ENCODE measurements at places on chromosomes 5 and 9.

GRCh38 chr5:87081511-87082372, 185.9 kb upstream of the RASA1 start:
- DNase-seq: peak; percentile 69

- no peak for DNase-seq
These were observed 28.7 kb downstream of the PCSK1 start for GRCh38 chr5:96404191-96404867.

- no peak for DNase-seq
These were observed 44.9 kb upstream of the RAPGEF6 start for GRCh38 chr5:131679911-131680310.

DNA sequence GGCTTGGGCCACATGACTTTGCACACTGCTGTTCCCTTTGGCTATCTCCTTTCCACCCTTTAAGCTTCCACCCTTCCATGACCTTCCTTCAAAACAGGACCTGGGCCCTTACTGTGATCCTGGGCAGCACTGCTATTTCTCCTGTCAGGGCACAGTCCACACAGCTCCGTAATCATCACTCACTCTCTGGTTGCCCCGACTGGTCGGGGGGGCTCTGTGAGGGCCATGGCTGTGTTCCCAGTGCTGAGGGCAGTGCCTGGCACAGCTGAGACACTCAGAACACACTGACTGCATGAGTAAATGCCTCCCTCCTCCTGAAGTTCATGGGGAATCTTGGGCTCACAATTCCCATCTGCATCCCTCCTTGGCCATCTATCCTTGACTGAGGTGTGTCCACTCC, 12.2 kb downstream of the TRAF1 start:
- DNase-seq: no peak

DNA sequence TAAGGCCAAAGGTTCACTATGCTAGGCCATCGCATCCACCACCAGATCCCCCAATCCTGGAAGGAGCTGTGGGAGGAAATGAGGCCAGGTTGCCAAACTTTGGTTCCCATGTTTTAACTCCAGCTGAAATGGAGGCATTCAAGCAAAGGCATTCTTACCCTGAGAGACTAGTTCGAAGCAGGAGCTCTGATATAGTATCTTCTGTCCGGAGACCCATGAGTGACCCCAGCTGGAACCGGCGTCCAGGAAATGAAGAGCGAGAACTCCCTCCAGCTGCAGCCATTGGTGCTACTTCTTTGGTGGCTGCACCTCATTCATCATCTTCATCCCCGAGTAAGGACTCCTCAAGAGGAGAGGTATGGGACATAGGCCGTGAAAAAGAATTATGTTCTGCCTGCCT, 75.6 kb downstream of the GAPVD1 start:
- no peak for DNase-seq

DNA sequence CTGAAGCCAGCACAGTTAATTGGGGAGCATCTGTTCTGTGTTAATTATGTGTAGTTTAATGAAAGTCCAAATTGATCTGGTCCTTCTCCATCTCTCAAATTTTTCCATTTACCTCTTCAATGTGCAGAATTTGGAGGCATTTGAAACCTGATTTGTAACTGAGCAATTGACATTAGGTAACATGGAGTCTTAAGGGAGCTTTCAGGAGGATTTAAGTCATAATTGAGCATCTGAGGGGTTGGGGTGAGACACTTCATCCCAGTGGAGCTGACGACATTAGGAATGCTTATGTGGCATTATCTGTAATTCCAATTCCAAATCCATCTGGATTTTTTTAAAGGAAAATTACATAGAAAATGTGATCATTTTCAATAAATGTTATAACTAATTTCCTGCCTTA, 1015.9 kb downstream of the TLE1 start:
- no peak for DNase-seq

DNA sequence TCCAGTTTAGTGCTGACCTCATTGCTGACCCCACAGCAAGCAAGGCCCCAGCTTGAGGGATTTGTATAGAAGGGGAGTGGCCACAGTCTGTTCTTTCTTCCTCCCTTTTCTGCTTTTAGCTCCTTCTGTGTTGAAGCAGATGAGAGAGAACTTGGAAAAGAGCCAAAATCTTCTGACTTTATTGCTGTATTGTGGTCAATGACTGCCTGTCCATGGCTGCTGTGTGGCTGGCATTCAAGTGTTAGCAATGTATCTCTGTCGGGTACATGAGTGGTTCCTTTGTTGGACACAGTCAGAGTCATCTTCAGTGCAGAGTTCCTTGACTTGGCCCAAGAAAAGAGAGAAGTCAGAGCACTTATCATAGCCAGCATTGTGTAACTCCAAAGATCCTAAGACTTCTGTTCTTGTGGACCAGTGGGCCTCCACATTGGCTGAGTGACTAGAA, 154.1 kb downstream of the LRRC70 start:
- DNase-seq: no peak

DNA sequence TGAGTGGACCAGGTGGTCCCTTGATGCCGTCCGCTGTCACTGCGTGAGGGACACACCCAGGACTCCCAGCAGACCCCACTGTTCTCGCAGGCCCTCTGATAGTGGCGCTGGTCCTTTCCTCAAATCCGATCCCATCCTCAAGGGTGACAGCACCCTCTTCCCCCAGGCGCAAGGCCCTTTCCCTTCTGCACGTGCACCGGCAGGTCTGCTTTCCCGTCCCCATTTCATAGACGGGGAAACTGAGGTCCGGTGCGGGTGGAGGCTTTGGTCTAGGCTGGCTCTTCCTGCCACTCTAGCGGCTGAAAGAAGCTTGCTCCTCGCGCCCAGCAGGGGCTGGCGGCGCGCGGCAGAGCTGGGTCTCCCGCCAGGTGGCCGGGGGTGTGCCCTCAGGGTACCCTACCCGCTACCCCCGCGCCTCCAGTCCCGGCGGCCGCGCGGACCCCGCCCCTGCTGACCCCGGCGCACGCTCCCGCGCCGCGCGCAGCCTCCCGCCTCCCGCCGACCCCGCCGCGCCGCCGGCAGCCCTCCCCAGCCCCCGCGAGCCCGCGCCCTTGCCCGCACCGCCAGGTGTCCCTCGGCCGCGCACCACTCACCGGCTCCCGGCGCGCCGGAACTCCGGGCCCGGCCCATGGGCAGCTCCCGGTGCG, 453 bp downstream of the RASGEF1C start:
- DNase-seq: no peak

DNA sequence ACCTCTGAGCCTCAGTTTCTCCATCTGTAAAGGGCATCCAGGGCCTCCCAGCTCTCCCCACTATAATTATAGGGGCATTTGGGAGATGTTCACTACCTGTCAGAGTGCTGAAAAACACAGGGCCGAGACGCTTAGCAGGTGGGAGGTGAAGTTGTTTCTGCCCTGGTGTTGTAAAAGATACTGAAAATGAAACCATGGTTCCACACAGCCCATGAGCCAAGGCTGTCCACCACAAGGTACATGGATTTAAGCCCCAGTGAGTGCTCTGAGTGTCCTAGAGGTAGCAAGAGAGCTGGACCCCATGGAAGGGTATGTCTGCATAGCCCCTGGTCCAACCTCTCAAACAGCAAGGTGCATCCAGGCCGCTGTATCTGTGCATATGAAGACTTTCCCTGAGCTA, 137.5 kb downstream of the C5orf15 start:
- no peak for DNase-seq

Measured in activated CD4-positive, alpha-beta memory T cell treated with anti-CD3 and anti-CD28 coated beads, Interleukin-2, amount 10 ng/mL, durations not matched to agents 7 days and 5 days (primary cell).